ENCODE measurements at places on chromosomes 6 and 20.

DNA sequence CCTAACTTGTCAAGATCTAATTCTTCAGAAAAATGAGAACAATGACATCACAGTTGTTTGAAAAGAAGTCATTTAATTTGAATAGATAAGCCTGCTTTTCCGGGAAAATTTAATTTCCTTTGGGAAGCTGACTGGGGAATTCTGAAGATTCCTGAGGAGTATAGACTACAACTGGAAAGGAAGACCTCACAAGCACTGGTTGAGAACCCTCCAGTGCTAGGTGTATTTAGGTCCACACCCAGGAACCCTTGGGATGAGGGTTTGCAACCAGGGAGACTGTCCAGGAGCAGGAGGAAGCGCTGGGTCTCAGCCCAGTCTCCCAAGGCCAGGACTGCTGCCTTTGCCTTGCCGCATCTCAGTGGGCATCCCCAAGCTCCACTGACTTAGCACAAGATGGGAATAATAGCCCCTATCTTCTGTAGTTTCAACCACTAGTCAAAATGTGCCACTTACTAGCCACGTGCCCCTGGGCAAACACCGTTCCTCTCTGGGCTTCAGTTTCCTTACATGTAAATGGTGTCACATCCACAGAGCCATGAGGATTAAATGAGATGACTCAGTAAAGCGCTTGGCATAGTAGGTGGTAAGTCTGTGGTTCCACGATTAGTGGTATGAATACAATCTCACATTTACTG, 6.9 kb upstream of the CD93 start:
- DNase-seq, result no peak

DNA sequence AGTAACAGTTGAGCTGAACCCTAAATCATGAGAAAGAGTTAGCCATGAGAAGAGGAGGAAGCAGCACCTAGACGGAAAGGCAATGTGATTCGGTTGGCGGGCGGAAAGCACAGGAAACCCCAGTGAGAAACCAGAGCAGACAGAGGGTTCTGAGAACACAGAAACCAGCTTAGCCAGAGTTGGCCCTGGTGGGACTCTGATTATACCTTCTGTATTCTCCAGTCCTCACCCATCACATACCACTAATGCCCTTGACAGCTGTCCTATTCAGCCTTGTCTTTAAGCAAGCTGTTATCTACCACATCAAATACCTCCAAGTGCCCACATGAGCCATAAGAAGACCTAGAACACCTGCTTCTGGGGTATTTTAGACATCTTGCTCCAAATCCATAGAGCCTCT, 58.9 kb upstream of the LRRC1 start:
- DNase-seq, result no peak

- no peak for DNase-seq
Measured at GRCh38 chr20:34574426-34574825, 15.9 kb downstream of the MAP1LC3A start.

DNA sequence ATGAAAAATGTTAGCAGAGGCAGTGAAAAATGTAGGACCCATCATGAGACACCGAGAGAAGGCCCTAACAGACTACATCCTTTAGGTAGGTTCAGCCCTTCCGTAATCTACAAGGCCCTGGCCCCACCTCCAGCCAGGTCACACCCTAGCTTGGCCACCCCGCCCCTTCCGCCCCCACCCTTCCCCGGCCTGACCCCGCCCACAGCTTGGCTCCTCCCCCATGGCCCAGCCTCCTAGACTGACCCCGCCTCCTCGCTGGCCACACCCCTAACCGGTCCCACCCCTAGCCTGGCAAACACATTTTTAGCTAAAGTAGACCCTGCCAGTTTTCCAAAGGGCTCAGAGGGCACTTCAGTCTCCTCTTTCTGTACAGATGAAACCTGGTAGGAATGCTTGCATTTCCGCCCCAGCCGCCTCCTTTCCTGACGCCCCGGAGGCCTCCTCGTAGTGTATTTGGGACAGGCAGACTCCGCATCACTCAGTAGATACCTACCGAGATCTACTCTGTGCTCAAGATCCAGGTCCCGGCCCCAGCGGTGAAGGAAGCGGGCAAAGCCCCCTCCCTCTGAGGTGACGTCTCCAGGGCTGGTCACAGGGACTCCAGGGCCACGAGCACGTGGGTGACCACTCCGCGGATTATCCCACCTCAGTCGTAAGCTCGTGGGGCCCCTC, 443.5 kb downstream of the PREX1 start:
- DNase-seq, result peak; percentile 25

DNA sequence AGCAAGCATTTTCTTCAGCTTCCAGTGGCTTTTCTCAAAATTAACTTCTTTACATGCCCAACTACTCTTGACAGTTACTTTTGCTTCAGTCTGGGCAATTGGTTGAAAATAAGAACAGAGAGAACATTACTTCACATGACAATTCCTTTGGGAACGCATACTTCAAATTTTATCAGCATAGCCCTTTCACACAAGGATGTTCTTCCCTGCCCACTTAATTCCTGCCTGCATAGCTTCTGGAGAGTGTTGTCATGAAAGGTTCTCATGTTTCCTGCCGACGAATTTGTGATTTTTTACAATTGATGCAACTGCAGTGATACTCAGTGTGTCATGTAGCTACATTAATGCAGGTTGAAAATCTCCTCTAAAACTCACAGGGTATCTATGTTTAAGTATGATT, 22.0 kb upstream of the SNRNP48 start:
- DNase-seq, result no peak

DNA sequence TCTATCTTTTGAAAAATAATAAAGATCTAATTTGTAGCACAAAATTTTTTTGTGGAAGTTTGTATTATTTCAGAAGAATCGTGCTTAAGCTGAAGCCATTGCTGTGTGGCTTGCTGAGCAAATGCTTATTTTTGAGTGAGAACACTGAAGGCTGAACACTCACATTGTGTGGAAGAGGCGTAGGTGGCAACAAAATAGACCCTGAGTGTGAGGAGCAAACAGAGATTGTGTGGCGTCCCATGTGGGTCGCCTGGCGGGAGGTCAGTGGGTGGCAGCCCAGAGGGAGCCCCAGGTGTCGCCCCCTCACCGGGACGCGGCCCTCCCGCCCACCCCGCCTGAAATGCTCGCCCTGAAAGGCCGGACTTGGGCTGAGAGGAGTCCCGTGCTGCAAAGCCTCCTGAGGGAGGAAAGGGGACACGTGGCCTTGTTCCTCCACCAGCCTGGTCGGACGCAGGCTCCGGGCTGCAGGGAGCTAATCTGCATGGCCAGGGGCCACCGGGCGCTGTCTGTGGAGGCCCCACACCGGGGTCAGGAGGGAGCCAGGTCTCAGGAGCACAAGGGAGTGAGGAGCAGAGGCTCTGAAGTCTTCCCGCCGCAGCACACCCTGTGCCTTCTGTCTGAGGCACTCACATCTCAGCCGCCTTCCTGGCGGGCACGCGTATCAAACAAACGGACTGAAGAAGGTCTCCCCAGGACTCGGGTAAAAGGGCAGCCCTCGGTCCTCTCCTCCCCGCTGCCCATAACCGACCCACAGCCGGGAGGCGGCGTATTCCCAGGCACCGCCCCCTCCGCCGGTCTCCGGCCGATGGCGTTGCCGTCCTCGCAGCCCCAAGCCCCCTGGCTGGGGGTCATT, 15.9 kb downstream of the DDO start:
- no peak for DNase-seq

GRCh38 chr6:130111031-130111430, 92.7 kb downstream of the L3MBTL3 start:
- no peak for DNase-seq

- DNase-seq, result peak; percentile 94
Measured at GRCh38 chr6:108635505-108636226, 74.9 kb downstream of the FOXO3 start.

GRCh38 chr6:34688956-34689355, 7.6 kb downstream of the ILRUN start:
- peak; percentile 43 for DNase-seq

- DNase-seq, result peak; percentile 76
Measured at GRCh38 chr20:25360631-25361286, 29.9 kb downstream of the ABHD12 start.

GRCh38 chr6:56760842-56761241, 118.2 kb upstream of the DST start:
- peak; percentile 21 for DNase-seq

DNA sequence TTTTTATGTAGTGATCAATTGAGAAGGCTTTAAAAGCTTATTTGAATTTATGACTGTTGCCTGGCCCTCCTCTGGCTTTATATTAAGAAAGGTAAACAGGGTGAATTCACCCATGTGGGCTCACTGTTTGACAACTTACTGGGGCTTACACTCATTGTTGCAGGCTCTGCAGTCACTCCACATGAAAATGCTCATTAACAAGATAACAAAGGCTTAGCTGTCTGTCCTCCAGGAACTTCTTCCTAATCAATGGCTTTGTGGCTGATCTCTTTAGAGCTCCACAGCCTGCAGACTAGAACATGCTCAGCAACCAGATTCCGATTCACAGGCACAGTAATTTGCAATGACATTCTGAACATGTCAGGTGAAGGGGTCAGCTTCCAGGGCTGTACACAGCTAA, 323.2 kb upstream of the MAN1A1 start:
- no peak for DNase-seq

DNA sequence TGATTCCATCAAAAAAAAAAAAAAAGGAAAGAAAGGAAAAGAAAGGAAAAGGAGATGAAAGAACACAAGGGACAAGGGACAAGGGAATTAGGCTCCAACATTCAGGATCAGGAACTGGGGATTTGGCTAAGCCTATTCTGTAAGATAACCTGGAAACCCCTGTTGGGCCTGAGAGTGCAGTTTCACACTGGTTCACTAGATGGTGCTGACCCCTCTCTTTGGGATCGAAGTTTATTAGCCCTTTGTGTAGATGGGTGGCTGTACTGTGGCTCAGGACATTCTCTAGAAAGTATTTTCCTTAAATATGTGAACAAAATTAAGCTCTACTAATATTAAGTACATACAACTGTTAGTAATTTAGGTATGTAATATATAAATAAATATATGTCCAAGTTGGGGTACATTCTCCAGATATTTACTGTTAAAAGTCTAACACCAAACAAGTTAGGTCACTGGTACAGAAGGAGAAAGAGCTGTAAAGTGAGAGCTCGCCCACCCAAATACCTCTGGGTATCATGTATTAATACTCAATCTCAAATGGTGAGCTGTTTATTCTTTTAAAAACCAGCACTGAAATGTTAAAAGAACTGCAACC, 6.3 kb downstream of the OR2A4 start:
- DNase-seq, result peak; percentile 63

DNA sequence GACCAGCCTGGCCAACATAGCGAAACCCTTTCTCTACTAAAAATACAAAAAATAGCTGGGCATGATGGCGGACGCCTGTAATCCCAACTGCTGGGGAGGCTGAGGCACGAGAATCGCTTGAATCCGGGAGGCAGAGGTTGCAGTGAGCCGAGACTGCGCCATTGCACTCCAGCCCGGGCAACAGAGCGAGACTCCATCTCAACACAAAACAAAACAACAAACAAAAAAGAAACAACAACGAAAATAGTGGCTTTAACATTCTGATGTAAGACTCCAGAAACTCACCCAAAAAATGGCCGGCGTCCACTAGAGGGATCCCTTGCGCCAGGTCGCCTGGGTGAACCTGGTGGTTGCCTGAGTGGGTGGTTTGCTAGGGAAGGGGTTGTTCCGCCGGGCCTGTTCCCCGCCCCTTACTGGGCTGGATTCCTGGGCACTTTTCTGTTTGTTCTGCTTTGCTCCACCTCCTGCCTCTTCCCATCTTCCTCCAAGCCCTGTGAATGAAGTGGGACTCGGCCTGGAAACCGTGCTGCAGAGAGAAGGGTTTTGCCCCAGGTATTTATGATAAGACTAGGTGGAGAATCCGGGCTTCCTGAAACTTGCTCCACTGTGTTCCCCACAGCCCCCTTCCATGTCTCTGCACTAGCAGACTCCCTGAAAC, 1.5 kb downstream of the PABPC1L start:
- DNase-seq, result peak; percentile 69

DNA sequence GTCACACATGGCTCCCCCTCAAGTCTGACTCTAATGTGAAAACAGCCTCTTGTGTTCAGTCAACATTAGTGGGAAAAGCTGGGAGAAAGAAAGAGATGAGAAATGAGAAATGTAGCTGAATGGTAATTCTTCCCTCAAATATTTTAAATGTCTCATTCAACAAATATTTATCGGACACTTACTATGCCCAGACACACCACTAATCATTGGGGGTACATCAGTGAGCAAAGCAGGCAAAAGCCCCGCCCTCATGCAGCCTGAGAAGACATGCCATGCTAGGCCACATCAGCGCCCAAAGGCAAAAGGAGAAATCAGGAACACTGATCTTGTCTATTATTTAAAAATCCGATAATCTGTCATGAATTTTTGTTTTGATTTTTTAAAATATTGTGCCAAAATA, 89.9 kb upstream of the ASF1A start:
- DNase-seq, result no peak

DNA sequence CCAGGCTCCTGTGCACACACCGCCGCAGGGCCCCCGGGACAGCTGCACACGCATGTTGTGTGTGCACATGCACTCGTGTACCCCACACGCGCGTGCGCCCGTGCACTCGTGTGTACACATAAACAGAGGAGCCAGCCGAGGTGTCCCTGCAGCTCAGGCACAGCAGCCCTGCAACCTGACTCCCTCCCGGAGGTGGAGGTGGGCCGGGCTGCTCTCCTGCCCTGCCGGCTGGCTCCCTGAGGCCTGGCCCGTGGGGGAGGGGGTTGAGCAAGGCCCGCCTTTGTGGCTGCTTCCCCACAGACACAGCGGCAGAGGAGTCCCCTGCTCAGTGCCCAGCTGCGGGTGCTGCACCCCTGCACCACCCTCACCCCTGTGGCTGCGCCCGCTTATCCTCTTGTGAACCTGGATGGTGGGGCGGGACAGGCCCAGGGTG, 624 bp downstream of the RBBP8NL start:
- no peak for DNase-seq

All from NB4 (cell line).